ENCODE measurements at places on chromosomes 11 and 22.

GRCh38 chr22:20567371-20567847 lies 60.0 kb downstream of the MED15 start:
- DNase-seq: no peak

DNA sequence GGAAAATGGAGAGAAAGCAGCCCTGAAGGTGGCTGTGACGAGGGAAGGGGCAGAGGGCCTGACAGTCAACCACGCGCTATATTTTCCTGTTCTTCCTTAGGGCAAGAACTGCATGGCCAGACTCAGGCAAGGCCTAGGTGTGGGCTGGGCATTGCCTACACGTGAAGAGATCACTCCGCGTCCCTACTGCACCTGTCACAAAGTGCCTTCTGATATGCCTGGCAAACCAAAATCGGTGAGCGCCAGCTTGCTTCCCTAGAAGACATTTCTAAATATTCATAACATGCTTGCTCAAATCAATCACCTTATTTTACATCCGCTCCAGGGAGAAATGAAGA lies 6.3 kb downstream of the TMEM121B start:
- DNase-seq: no peak

DNA sequence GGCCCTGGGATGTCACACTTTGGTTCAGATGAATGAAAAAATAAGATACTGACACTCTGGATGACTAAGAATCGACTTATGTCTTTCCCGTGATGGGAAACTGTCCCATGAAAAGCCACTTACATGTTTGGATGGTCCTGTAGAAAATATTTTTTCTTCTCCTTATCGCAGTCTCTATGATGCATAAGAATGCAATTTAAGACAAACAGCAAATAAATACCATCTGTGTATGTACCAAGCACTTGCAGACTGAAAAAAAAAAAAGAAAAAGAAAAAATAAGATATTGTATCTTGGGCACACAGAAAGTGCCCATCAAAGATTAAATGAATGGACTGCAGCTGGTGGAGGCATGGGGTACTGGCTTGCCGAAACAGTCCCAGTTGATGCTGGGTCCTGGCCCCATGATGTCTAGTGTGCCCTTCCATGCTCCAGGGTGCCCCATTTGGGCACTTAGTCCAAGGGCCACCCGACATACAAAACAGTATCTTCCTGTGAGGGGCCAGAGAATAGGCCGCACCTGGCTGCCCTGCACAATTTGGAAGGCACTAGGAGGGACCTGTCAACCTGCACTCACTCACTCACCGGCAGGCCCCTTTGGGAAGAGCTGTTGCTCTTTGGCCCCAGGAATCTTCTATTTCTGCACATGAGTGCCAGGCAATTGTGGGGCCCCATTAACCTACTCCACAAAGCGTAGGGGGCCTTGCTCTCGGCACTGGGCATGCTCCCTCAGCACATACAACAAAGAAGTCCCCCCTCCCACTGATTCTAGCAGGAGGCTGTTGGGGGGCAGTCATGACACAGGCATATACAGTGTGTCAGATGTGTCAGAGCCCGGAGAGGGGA lies 2.5 kb upstream of the ZBED4 start:
- DNase-seq: no peak

DNA sequence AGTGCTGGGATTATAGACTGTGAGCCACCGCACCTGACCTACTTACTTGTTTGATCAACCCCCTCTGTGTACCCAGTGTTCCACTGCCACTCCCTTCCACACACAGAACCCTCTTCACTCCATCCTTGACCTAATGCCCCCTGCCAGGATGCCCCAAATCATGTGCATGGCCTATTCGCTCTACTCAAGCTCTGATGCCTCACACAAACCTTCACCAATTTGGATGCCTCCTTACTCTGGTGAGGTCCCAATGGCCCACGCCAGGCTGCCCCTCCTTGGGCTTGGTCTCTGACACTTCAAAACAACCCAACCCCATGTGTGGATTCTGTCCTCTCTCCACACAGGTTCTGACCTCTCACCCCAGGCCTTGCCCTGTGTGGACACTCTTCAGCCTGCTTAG lies 9.4 kb upstream of the PSMC3 start:
- no peak for DNase-seq

GRCh38 chr11:66688561-66689534 lies 11.2 kb upstream of the RBM4B start:
- no peak for DNase-seq

- DNase-seq: no peak
Measured at GRCh38 chr11:93287434-93287833, 43.1 kb upstream of the DEUP1 start.

DNA sequence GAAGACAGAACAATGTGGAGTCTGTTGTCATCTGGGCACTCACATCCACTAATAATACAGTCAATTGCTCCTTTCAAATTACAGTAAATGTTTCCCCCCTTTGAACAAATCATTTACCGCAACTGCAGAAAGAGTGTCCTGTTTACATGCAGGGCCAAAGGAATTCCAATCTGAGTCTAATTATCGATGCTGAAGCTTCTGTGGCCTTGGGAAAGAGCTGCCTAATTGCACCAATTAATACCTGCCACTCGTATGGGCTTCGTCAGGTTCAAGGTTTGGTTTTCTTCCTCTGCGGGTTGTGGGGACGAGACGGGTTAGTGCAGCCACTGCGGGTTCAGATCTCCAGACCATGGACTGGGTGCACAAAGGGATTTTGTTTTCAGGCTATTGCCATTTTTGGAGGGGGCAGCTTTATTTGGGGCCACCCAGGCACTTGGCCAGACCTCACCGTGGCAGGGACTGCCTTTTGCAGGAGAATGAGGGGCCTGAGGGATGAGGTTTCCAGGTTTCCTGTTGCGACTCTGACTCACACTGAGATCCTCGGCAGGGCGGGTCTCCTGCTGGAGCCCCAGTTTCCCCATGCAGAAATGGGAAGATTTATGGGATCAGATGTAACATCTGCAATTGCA lies 147.6 kb downstream of the MIAT start:
- DNase-seq: no peak

DNA sequence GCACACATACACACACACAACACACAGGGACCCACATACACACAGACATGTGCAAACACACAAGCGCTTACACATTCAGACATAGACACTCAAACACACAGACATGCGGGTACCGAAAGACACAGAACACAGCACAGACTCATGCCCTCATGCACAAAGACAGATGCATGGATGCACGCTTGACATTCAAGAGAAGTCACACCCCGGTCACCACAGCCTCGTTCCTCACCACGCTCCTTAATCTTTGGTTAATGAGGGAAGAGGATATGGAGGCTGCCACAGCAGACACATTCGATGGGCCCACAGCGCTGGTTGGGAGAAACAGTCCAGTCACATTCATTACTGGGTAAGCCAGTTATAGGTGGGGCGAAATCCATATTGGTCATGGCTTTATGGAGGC lies 51.9 kb upstream of the EIF3D start:
- DNase-seq: no peak

- DNase-seq: no peak
Measured at GRCh38 chr11:76802151-76802550, 19.0 kb downstream of the TSKU start.

DNA sequence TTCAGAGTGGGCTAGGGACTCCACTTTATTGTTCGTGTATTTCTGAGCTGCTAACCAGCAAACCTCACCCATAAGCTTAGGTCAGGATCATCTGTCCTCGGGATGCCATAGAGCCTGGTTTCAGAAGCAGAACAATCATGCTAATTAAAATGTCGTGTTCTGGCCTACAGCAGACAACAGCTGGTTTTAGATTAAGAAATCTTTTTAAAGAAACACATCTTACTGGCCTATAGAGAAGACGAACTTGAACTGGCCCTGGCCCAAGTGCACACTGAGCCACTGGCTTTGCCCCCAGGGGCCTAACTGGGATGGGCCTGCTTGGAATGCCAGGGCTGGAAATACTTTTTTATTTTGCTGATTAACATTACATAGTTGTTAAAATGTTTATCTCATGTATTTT lies 63.2 kb downstream of the ALX4 start:
- DNase-seq: no peak

DNA sequence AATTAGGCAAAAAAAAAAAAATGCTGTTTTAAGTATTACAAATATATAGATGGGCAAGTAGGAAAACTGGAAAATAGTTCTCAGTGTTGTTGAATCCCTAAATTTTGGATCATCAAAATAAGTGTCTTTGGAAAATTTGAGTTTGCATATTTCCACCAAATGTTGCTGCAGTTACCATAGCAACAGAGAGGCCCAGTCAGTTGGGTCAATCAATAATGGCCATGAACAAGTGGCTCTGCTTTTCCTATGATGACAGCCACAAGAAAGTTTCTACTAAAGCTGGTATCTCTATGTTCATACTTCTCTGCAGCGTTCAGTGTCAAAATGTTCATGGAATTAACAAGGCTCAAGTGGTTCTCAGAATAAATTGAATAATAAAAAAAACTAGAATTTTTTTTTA lies 79.1 kb downstream of the SERGEF start:
- DNase-seq: no peak

- DNase-seq: peak; percentile 72
Measured at GRCh38 chr11:6362873-6363678, 27.2 kb upstream of the SMPD1 start.

DNA sequence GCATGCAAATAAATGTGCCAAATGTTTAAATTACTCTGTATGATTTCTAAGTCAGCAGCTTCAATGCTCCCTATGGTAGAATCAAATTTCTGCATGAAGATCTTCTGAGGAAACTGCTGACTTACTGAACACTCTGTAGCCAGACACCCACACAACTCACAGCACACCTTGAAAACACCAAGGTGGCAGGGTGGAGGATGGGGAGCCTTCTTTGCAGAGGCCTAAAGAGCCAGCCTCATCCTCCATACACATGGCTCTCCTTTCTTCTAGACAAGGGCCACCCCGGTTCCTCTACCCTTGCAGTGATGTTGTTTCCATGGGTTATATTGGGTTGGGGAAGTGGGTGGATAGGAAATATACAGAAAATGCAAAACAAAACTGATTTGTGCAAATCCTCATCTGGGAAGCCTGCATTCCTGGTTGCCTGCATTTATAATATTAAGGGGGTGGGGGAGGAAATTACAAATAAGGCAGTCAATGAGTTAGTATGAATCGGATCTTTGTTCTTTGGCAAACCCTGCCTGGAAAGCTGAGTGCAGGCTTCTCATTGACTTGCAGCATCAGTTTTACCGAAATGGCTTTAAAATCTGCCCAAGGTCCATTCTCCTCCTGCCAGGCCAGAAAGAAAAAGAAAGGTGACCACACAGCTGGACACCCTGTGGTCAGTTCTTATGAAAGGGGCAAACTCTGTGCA lies 15.8 kb upstream of the ETS1 start:
- no peak for DNase-seq

DNA sequence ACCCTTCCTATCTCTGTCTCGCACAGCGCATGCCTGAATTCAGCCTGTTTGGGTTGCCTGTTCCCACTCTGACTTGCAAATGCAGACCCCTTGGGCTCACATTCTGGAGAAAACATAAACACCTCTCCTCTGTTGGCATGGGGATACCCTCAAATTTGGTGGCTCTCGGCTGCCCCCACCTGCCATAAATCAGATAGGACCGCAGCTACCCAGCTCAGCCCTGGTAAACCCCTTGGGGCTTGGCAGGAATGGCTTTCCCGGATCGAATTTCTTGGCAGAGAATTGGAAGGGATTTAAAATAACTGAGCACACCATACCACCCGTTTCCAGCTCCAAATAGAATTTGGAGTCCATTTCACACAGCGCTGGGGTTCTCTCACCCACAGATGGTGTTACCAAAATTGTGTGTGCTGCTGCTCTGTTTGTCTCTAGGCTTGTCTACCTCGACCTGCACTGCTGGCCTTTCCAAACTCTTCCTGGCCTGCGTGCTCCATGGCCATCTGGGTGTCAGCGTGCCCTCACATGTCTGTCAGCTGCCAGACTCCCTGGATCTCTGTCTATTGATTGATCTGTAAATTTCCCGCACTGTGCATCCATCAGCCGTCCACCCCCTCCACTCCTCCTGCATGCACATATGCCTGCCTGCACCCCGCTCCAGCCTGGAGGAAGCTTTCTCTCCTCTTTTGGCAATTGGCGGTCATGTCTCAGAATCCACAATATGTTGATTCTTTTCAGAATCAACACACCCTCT lies 134.0 kb downstream of the NTM start:
- DNase-seq: peak; percentile 27

DNA sequence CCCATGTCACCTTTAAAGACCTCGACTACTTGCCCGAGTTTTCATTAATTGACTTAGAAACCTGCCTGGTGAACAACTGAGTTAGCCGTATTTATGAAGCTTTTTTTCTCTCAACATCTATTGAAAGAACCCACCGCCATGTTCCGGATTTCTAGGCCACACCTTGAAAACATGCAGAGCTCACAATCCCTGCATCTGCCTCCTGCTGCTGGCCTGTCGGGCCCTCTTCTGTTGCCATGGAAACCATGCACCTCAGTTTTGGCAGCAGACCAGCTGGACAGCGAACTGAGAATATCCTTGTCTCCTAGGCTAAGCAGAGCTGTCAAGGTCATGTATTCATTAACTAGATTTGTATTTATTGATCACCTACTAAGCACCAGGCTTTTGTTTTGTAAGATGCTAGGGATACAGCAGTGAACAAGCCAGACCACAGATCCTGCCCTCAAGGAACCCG lies 4.3 kb upstream of the PATZ1 start:
- DNase-seq: no peak

DNA sequence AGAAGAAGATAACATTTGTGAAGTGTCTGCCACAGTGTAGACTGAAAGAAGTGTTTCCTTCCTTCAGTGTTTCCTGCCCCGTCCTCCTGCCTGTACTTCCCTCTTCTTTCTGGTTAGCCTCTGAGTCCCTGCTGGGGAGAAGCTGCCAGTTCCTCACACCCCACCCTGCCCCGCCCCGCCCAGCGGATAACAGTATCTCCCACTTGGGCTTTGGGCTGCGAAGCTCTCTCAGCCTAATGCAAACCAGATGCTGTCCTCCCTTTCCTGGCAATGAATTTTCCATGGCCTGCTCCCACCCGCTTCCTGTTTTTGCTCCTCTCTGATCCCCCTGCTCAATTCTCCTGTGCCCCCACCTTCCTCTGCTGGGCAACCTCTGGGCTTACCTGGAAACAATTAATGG lies 5.2 kb upstream of the RAB3IL1 start:
- DNase-seq: peak; percentile 21

DNA sequence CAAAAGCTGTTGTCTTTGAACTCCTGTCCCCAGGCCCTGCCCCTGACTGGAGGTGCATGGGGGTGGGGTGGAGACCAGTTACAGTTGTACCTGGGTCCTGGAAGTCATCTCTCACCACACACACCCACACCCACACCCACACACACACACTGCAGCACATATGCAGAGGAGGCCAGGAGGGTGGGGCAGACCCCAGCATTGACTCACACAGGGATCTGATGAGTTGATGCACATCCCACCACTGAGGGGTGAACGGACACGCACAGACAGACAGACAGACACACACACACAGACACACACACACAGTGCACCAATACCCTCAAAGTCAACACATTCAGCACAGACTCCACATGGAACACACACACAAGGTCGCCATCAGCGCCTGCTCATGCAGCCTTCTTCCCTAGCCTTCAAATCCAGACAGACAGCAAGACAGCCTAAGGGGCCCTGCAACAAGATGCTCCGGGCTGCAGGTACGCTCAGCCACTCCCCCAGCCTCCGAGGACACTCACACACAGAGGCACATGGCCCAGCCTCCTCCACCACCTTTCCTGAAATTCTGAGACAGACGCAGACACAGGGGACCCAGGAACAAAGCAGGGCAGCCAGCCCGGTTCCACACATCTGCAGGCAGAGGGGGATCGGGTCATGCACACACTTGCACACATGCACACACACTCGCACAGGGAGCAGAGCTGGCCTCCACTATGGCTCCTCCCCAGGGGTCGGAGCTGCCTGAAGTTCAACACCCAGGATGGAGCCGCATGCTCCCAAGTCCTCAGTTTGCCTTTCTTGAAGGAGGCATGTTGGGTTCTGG lies 26.5 kb downstream of the SYT7 start:
- no peak for DNase-seq

GRCh38 chr22:31122532-31123291 lies at the start of gene INPP5J:
Gene INPP5J, plus strand, starts transcription at chr22:31122966. Its CDS starts 49 bp downstream, at chr22:31123015.
- peak; percentile 78 for DNase-seq

All from frontal cortex (tissue), 4 donors.